ENCODE measurements at places on chromosomes 4 and X.
A peak's percentile ranks its signal among the peaks of the same experiment; 100 is the strongest.

- no peak for DNase-seq
These were observed 14.4 kb downstream of the IL21 start for GRCh38 chr4:122606364-122607043.

DNA sequence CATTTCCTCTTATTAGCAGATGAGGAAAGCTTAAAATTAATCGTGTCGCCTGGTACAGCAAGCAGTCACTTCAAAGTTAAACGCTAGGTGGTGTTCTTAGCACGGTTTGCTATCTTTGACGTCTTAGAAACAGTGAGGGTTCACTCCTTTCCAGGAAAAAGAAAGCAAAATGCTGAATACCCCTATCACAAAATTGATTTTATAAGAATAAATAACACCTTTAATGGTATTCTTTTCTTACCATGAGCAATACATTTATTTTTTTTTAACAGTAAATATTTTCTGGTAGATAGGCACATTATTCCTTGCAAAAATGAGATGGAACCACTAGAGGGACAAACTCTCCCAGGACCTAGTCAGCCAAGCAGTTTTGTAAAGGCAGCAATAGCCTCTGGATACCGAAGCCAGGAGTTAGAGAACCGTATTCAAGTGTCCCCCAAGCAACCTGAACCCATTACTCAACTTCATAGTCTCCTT lies 153.9 kb downstream of the KDR start:
- peak; percentile 80 for DNase-seq

DNA sequence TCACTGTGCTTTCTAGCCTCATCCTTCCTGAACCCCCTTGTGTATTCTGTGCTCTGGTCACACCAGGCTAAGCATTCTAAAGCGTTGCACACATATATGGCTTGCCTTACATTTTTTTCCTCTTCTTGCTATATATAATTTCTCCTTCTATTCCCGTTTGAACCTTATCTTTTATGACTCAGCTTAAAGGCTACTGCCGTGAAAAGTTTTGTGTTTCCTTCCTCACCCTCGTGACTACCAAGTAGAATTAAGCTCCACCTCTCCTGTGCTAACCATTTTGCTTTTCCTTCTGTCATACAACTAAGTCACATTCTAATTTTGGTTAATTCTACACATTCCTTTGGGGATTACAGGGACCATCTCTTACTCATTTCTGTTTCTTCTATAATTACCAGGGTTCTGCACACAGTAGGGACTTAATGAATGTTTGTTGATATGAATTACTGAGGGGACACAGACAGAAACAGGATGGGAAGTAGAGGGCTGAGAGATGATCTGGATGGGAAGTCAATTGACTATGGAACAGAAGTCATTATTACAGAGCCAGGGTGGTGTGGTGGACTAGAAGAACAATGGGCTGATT lies 67.1 kb downstream of the DOCK11 start:
- DNase-seq: peak; percentile 55

DNA sequence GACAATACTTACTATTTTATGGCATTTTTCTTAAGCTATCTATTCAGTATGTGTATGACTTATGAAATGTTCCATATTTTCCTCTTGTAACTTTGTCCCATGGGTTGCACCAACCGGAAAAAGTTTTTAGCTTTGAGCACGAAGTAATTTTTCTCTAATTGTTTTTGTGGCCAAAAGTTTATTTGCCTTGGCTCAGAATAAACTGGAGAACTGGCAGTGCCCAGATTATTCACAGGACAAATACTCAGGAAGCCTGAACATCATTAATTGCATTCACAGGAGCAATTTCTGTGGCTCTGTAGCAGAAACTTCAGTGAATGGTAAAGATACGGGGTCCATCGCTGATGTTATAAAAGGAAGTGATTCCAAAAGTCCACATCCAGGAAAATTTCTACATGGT lies 184.5 kb downstream of the ARHGAP10 start:
- no peak for DNase-seq

DNA sequence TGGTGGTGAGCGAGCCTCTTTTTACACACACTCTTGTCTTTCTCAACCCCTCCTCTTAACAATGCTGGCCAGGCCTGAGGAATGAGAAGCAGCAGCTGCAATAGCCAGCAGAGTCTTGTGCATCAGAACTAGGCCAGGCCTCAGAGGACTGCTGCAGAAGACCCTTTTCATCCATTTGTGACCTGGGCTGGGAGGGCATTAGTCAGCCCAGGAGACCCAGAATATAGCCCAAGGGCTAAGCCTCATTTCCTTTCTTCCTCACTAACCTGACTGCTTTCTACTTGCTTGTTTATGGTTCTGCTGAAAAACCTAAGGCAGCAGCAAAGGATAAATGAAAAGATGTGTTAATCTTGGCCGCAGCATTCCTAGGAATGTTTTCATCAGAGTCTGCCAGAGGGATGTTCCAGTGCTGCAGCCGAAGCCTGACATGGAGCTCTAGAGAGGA lies 254.7 kb upstream of the AR start:
- DNase-seq: no peak

GRCh38 chr4:143343276-143343831 lies 6.7 kb downstream of the GAB1 start:
- no peak for DNase-seq

- DNase-seq: peak; percentile 26
These were observed 125.0 kb downstream of the AKAP4 start for GRCh38 chrX:50075630-50076339.

GRCh38 chrX:37380924-37381323 lies 31.8 kb downstream of the PRRG1 start:
- DNase-seq: peak; percentile 17

DNA sequence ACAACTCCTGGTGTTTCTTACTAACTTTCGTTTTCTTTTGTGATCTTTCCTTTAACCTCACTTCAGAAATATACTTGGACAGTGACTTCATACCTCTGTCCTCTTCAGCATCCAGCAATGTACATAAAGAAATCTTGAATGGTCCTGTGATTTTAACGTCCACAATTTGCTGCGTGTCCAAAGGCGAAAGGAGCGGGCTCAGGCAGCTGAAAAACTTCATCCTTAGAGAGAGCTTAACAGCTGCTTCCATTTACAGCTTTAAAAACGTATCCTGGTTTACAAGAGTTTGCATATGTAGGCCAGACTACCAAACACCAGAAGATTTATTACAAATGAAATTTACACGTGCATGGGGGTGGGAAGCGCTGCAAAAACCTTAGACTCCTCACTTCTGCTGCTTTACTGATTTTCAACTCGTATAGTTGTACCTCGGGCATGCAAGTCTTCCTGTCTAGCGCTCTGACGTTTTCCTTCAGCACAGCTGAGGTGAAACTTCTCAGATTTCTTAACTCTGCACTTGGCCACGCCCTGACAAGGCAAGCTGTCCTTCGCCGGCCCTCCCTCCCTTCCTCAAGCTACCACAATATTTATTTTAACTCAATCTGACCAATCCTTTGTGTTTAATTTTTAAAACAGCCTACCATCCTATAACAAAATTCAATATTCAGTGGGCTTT lies 406.4 kb downstream of the FAM47A start:
- DNase-seq: no peak

GRCh38 chr4:139786494-139787354 lies 121.1 kb downstream of the MGST2 start:
- DNase-seq: no peak

- DNase-seq: peak; percentile 84
These were observed 9.1 kb downstream of the WFS1 start for GRCh38 chr4:6278801-6279197.

DNA sequence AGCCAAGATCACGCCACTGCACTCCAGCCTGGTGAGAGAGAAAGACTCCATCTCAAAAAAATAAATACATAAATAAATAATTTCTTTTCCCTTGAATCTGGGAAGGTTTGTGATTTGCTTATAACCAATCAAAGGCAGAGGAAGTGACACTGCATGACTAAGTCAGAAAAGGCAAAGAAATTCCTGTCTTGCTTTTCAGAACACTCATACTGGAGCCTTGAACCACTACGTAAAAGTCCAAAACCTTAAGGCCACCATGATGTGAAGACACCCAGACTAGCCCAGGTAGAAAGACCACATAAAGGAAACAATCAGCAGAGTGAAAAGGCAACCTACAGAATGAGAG lies 36.6 kb downstream of the TMEM156 start:
- no peak for DNase-seq

DNA sequence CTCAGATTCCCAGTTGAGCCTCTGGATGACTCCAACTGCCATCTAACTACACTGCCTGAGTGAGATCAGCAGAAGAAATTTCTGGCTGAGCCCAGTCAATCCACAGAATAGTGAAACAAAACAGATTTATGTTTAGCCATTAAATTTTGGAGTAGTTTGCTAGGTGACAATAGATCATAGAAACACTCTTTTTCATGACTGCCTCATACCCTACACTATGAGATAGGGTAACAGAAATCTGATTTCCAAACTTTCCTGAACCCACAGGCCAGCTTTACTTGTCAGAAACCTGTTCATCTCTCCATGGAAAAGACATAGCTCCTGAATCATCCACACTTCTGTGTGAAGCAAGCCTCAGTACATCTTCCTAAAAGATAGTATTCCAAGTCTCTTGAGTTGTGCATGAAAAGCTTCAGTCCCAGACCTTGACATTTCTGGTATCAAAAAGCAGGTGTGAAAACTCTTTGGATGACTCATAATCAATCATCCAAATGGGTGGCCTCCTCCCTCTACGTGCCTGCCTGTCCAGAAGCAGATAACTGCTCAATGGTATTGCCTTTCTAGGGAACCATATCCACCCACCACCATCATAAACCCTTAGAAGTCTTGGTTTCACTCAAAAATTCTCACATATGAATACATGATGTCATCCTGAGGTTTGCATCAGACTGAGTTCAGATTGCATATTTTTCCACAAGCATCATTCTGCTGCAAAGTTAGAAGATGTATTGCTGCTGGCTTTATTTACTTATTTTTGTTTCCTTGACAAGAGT lies 47.5 kb upstream of the RAP2C start:
- no peak for DNase-seq

GRCh38 chrX:5829469-5829868 lies 399.2 kb downstream of the NLGN4X start:
- DNase-seq: no peak

GRCh38 chrX:131187206-131187605 lies 101.9 kb downstream of the IGSF1 start:
- no peak for DNase-seq

- no peak for DNase-seq
These were observed 28.3 kb downstream of the PRDM8 start for GRCh38 chr4:80225595-80225994.

DNA sequence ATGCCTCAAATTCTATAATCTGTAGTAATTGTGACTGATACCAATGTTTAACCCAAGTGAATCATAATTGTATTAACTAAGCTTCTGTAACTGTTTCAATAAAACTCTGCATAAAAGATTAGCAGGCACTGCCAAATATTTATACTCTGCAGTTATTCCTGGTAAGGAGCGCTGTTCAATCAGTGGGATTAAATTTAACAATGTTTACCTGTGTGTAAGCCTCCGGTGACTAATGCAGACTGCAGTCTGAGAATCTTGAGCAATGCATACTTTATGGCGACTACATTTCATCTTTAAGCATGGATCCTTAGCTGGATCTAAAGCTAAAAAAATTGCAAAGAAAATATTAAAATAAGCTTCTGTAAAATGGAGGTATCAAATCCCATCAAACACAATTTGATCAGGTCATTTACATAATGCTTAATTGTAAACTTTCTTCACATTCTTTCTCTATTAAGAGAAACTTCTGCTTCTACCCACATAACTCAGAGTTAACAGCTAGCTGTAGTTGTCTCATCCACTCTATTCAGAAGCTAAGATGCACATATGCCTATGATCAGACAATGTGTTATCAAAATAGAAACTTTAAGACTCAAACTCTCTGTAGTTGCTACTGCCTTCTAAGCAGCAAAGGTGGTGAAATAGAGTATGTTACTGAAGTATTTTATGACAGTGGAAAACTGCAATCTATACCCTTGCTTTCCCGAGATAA lies 234.0 kb downstream of the SPOCK3 start:
- no peak for DNase-seq

GRCh38 chr4:137711502-137711901 lies 179.2 kb upstream of the PCDH18 start:
- no peak for DNase-seq

DNA sequence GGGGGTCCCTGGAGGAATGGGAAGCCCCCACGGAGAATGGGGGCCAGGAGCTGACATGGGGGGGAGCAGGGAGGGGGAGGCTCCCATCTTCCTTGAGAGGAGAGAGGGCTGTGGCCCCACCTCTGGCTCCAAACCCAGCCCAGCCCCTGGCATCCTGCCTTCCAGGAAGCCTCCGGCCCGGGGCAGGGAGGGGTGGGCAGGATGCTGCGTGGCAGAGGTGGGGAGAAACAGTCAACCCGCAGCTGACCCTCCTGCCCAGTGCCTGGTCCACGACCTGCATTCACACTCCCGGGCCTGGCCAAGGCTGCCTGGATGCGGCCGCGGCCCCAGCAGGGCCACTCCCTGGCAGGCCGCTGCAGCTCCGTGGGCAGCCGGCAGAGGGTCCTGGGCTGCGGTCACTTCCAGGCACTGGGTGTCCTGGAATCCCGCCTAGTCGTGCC lies 39.0 kb downstream of the CPLX1 start:
- DNase-seq: no peak

GRCh38 chr4:186249785-186250754 lies 15.9 kb upstream of the F11 start:
- DNase-seq: no peak

DNA sequence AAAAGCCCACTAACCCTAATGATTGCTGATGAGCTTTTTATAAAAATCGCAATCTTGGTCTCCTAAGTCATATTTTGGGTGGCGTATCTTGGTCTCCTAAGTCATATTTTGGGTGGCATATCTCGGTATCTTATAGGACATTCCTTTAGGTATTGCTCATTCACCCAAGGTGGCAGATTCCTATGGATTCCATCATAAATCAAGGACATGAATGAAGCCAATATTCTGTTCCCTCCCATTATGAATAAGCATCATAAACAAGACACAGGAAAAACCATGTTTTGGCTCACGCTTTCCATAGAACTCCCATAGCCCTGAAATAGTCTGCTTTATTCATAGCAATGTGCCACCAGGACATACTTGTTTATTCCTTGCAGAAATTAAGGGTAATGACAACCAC lies 95.0 kb upstream of the CD99 start:
- DNase-seq: no peak

GRCh38 chr4:158809611-158810486 lies 41.0 kb downstream of the FNIP2 start:
- peak; percentile 82 for DNase-seq

DNA sequence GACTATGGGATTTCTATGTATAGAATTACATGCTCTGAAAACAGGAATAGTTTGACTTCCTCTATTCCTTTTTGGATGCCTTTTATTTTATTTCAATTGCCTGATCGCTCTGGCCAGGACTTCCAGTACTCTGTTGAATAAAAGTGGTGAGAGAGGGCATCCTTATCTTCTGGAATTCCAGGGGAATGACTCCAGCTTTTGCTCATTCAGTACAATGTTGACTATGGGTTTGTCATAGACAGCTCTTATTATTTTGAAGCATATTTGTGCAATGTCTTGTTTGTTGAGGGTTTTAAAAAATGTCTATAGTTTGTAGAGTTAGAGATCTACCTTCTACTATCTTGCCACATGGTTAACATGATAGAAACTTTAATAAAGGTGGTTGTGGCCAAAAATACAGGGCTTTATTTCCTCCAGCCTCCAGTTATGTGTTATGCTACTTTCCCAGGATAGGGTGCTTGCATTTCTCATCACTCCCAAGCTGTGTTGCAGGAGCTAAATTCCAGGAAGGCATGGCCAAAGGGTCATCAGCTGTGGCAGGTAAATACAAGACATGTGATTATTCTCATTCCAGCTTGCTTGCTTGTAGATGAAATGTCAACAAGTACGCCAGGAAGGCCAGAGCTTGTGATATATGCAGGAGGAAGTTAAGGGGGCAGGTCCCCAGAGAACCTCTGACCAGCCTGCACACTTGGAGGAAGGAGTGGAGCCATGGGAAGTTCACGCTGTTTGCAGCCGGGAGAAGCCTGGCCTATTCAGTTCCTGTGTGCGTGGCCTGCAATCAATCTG lies 142.4 kb upstream of the CPXCR1 start:
- DNase-seq: no peak

Measured in hematopoietic multipotent progenitor cell treated with erythropoietin and hydrocortisone succinate and interleukin-3 and kit ligand, for 6 days (in vitro differentiated cells).